ENCODE measurements at places on chromosomes 1 and 21.
A peak's percentile ranks its signal among the peaks of the same experiment; 100 is the strongest.

GRCh38 chr1:117093870-117094621 is 27.5 kb downstream of the TRIM45 start:
- DNase-seq, result no peak

DNA sequence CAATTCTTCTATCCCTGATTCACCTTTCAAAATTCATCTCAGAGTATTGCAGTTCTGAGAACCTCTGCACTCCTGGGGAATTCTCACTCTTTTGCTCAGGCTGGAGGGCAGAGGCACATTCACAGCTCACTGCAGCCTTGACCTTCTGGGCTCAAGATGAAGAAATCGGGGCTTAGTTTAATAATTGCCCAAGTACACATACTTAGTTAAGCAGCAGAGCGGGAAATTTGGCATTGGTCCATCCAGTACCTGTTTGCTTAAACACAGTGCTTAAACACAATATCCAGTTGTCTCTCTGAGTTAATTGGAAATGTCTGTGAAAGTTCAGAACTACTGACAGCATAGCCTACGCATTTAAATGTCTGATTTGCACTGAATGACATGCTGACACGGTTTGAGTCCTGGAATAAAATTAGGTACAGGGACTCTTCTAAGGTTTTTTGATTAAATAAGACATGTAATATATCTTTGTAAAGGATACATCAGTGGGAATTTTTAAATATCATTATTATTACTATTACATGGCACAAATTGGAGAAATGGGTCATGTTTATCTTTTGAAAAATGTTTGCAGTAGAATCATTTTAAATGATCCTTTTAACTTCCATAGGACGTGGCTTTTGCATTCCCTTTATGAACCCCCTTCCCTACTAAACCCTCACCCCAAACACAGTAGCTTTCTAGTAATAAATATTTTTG is 337.4 kb downstream of the SRGAP2C start:
- DNase-seq, result peak; percentile 14

DNA sequence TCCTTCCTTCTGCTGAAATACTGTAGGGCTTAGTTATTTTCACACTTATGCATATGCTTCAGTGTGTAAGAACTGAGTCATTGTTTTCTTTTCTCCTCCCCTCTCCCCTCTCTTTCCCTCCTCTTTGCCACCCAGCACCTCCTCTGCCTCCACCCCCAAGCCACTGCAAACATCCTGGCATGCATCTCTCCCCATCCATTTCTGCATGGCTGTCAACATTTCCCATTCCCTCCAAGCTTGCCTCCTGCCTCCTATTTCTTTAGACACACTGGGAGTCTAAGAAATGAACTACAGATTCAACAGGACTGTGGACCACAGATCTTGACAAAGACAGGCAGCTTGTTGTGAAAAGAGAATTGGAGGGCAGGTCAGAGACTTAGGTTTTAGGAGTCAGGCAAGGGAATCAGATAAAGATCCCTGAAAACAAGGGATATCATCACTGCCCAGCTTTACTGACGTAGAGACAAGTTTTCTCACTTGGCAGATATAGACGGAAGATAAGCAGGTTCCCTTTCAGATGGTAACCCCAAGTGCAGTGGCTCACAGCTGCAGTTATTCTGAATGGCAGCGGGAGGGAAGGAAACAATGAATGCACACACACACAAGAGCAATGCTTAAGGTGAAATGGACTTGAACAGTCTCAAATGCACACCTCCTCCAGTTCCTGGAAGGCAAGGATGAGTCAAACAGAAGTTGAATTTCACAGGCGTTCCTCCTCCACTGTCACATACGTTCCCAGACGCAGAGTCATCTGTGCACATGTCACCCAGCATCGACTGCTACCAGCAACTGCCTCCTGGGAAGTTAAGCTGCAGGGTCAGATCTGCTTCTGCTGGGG is 56.1 kb downstream of the HIVEP3 start:
- no peak for DNase-seq

DNA sequence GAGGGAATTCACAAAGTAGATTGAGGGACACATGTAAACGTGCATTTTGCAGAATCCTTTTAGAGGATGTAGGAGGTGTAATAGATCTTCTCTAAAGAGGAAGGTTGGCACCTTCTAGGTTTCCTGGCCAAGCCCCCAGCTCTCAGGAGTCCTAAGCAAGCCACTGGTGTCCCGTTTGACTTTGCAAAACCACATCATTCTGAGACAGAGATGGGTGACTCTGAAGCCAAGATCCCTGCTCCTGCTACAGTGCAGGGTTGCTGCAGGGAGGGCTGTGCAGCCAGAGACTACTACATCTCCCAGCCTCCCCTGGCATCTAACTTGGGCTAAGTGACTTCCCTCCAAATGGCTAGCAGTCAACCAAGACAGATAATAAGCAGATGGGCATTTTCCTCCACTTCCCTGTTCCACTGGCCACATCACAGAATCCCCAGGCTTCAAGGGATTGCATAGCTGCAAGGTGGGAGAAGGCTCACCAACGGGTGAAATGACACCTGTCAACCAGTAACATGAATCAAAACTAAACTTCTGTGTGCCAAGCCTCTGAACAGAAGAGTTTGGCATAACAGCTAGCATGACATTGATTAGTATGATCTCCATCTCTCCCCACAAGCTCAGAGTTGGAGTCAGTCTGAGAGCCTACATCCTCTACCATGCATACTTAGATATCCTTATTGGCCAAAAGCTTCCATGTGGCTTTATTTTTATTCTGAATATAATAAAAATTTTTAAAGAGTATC is 129.6 kb upstream of the COA6 start:
- no peak for DNase-seq

DNA sequence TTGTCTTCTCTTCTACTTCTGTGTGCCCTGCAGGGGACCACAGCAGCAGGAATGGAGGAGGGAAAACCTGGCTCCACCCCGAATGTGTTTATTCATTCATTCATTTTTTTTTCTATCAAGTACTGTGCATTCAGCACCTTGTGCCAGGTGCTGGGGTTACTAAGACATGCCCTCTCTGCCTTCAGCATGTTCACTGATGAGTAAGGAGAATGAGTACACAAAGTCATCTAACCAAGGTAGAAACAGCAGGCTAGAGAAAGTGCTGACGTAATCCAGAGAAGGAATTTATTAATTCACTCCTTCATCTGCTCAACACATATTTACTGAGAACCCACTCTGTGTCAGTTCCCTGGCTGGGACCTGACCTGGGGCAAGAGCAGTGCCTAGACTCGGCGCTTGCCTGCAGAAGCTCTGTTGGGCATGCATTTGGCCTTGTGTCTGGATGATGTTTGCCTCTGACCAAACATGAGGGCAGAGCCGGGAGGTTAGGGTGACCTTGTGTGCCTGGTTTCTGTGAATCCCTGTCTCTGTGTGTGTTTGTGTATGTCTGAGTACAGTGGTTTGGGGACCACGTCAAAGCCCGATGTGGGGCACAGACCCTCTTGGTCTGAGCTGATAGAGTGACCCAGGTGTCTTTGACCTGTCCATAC is 3.3 kb upstream of the MYOG start:
- DNase-seq, result no peak

- no peak for DNase-seq
Observed at GRCh38 chr1:45205011-45205909, 1.1 kb downstream of the ZSWIM5 start.

All from NCI-H774 (cell line).